ENCODE measurements at places on chromosomes 6 and 20.

GRCh38 chr20:10919396-10920140 is 245.8 kb upstream of the JAG1 start:
- DNase-seq, result no peak

DNA sequence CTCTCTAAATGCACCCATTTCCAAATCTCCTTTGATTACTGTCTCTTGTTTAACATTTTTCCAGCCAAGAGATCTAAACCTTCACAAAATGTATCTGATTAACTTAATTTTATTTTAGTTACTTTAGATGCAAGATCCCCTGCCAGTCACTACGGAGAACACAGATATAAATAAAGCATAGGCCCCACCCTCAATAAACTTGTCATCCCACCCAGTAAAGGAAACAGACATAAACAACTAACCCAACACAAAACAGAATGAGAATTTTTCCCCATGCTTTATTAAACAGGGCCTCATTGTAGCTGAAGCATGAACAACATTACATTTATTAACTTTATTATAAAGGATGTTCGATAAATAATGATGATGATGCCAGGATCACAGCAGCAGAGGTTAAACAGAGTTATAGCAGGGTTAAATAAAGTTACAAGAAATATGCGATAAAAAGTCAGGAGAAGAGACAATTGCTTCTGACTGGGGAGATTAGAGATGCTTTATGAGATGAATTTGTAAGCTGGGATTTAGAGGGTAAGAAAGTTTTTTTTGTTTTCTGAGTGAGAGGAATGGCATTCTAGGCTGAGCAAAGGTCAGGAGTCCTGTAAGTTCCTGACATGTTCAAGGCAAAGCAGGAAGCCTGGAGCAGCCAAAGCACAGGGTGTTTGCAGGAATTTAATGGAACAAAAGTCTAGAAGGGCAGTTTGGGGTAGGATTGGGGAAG is 41.1 kb downstream of the TFAP2A start:
- no peak for DNase-seq

DNA sequence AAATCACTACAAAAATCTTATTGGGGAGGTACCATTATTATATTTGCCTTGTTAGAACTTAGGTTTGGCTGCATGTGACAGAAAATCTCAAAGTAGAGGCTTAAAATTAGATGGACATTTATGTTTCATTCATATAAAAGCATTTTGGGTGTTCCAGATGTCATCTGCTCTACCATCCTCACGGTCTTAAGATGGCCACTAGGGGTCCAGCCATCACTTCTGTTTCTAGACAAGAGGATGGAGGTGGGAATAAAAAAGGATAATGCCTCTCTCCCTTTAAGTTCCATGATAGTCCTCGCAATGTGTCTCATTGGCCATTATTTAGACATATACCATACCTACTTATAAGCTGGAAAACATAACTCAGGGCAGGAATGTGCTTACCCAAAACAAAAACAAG is 929.5 kb downstream of the KIF16B start:
- DNase-seq, result no peak

DNA sequence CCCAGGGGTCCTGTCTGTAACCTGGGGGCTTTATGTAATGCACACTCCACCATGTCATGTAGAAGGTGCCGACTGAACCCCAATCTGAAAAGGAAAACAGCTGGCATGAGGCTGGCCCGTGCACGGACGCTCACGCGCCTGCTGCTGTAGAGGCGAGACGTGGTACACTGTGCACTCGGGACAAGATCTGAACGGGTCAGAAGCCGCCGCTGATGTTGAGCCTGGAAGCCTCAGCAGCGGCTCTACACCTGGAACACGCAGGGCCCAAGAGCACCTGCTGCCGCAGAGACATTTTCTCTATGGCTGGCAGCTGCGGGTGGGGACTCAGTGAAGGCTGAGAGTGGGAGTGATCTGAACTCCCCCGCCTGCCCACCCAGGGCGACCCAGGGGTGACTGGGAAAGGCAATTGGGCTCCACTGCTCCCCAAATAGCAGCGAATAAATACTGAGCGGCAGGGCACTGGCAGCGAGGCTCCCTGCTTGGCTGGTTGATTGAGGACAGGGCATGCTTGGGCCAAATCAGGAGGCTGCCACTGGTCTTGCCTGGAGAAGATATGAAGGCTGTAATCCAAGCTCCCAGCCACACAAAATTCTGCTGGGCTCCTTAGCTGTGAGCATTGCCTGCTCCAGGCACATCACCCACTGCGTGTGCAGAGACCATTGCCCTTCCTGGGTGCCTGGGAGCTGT is 2.5 kb upstream of the OGFR start:
- DNase-seq, result no peak

GRCh38 chr20:58719258-58719657 is 26.7 kb downstream of the NPEPL1 start:
- DNase-seq, result no peak

- no peak for DNase-seq
Observed at GRCh38 chr20:37095108-37095598, 644 bp downstream of the RBL1 start.

- no peak for DNase-seq
Observed at GRCh38 chr6:105649192-105649591, 246.3 kb upstream of the PREP start.

- DNase-seq, result no peak
Observed at GRCh38 chr20:48047447-48047846, 262.2 kb upstream of the SULF2 start.

DNA sequence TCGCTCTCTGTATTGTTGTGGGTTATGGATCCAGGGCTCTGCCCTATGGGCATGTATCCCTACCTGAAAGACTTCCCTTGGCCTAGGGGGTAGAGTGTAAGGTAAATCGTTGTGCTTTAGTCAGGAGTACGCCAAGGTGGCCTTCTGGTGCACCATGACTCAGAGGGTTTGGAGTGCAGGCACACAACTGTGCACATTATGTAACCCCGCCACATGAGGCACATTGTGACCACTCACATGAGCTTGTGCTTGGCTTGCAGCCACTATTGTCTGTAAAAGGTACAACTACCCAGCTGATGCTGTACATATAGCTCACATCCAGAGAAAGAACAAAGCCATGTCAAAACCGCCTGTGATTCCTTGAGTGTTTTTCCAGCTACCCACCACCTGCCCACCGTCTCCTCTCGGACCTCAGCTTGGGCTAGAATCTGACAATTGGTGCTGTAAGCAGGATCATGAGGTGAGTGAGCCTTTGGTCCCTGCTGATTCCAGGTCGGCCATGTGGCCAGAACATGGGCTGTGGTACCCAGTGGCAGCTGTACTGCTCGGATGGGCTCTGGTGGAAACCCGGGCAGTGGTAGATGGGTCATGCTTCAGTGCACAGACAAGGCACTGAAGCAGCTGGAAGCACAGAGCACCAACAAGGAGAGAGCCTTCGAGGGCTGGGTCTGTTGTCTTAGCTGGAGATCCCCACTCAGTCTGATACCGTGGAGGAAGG is 33.8 kb downstream of the HDDC2 start:
- no peak for DNase-seq

- DNase-seq, result no peak
Observed at GRCh38 chr20:24051160-24051559, 62.6 kb upstream of the GGTLC1 start.

DNA sequence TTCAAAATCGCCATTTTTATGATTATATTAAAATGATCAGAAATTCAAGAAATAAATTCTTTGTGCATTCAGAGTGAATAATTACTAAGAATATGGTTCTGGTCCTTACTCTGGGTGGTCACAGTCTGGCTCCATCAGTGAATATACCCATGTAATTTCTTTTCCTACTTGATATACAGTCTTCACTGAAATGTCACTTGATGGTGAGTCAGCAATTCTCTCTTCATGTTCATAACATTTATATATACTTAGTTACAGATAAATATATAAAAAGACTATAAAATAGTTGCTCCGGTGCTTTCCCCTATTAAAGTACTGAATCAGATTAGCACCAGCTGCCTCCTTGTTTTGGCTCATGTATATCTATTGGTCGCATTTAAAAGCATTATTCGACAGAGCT is 56.4 kb upstream of the MTRF1L start:
- no peak for DNase-seq

- DNase-seq, result no peak
Observed at GRCh38 chr6:143952947-143953701, 54.9 kb downstream of the PLAGL1 start.

GRCh38 chr6:113488812-113489685 is 368.1 kb upstream of the MARCKS start:
- DNase-seq, result no peak

DNA sequence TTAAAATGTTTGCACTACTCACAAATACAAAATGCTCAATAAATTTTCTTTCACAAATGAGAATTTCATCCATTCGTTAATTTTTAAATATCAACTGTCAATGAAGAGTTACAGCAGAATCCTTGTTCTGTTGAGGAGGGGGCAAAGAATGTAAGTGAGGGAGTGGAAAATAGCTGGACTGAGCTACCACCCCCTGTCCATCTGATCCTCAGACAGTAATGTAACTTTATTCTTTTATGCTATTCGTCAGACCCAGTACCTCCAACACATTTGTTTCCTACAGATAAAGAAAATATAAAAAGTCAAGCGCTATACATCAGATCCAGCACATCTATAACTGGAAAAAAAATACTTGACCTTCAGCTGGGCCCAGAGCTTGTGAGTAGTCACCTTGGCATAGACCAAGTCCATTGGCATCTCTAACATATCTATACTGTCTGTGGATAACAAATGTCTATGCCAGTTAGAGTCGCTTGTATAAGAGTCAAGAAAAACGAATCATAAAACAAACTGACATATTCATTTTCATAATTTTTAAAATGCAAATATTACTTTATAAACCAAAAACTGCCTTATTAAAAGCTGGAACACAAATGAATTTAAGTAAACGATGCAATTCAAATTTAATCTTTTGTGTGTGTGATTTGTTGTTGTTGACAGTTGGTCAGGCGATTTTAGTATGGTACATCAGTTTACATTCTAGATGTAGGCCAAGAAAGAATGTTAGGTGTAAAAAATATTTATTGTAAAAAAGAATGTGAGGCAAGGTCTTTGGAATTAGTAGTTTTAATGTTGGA is 57.2 kb upstream of the HFE start:
- no peak for DNase-seq

DNA sequence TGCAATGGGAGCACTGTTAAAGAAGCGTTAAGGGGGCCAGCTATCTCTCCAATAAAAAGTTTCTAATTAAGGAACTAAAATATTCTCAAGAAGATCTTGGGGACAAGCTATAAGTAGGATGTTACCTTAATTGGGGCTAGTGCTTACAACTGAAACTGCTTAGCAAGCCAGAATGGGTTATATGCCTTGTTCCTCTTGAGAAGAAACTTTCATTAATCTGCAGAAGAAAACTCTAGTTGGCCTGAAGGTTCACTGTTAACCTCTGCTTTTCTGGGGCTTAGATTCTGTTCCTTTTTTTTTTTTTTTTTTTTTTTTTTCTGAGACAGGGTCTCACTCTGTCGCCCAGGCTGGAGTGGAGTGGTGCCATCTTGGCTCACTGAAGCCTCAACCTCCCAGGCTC is 82.2 kb downstream of the BACH2 start:
- DNase-seq, result no peak

GRCh38 chr20:43492101-43492500 is 15.4 kb upstream of the L3MBTL1 start:
- no peak for DNase-seq

DNA sequence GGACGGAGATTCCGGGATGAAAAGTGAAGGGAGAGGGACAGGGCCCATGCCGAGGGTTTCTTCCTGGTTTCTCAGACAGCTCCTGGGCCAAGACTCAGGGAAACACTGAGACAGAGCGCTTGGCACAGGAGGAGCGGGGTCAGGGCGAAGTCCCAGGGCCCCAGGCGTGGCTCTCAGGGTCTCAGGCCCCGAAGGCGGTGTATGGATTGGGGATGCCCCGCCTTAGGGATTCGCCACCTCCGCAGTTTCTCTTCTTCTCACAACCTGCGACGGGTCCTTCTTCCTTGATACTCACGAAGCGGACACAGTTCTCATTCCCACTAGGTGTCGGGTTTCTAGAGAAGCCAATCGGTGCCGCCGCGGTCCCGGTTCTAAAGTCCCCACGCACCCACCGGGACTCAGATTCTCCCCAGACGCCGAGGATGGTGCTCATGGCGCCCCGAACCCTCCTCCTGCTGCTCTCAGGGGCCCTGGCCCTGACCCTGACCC is 55.0 kb upstream of the HLA-A start:
- peak; percentile 21 for DNase-seq

DNA sequence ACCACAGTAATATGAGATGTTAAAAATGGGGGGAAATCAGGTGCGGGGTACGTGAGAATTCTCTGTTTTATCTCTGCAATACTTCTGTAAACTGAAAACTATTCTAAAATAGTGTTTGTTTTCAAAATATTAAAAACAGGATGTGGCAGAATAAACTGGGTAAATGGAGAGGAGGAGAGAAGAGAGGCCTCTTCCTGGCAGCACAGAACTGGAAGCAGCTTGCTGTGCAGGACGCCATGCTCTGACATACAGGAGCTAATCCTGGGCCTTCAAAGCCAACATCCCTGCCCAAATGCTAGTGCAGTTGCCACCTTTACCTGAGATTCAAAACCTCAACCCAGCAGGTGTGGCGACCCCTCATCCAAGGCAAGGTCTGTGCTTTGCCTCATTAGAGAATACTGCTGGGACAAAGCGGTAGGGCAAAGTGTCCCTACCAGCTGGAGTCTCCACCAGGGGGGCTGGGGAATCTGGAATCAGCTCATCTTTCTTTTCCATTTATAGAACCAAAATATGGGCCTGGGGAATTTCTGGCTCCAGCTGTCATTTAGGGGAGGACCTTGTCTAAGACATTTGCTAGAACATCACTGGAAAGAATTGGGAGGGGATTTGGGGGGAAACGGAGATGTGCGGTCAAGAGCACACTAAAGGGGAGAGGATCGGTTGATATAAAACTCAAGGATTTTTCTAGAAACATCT is 67.3 kb downstream of the SCML4 start:
- no peak for DNase-seq

GRCh38 chr20:37231947-37232630 is 29.5 kb downstream of the GHRH start:
- no peak for DNase-seq

DNA sequence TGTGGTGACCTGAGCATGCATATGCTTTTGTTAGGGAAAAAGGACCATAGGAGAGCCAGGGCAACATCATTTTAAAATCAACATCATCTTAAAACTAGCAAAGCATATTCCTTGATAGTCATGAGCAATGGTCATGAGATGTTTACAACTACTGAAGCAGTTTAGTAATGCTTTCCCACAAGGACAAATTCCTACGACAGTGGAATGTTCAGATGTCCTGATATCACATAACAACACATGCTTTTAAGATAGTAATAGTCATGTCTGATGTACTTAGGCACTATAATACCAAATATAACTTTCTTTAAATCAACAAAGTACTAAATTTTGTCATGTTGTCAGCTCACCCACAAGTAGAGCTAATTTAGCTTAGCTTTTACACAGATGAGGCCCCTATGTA is 370.3 kb downstream of the HTR1B start:
- DNase-seq, result no peak

GRCh38 chr6:43290339-43290904 is 7.6 kb upstream of the SLC22A7 start:
- DNase-seq, result no peak
